NCI-H187 (cell line): ENCODE measurements at places on chromosomes 6 and 20.

DNA sequence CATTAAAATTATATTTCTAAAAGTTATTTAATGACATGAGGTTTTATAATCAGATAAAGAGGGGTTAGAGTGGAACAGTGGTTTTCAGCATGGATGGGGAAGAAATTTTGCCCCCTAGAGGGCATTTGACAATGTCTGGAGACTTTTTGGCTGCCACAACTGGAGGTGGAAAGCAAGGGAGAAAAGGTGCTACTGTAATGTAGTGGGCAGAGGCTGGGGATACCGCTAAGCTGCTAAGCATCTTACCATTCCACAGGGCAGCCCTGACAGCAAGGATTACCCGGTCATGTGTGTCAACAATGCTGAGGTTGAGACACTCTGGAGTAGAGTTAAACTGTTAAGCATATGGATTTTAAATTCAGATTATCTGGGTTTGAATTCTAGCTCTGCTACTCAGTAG, 52.9 kb upstream of the FABP7 start:
- no peak for DNase-seq

- no peak for DNase-seq
Measured at GRCh38 chr20:8523684-8524083, 391.6 kb downstream of the PLCB1 start.

DNA sequence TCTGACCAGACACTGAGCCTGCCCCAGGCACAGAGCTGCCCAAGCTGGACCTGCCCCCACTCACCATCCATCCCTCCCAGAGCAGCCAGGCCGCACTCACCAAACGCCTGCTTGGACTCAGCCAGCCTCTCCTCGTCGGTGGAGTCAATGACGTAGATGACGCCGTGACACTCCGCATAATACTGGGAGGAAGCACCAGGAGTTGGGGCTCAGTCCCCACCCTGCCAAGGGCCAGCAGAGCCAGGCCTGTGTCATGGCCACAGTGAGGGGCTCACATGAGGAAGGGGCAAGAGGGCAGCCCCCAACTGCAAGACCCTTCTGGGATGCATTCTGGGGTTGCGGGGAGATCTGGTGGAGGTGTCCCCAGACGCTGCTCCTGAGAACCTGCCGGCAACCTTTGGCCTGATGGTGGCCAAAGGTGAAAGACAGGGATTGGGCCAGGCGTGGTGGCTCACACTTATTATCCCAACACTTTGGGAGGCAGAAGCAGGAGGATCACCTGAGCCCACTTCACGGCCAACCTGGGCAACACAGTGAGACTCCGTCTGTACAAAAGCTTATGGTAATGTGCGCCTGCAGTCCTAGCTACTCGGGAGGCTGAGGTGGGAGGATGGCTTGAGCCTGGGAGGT, 5.6 kb downstream of the ARFRP1 start:
- no peak for DNase-seq

DNA sequence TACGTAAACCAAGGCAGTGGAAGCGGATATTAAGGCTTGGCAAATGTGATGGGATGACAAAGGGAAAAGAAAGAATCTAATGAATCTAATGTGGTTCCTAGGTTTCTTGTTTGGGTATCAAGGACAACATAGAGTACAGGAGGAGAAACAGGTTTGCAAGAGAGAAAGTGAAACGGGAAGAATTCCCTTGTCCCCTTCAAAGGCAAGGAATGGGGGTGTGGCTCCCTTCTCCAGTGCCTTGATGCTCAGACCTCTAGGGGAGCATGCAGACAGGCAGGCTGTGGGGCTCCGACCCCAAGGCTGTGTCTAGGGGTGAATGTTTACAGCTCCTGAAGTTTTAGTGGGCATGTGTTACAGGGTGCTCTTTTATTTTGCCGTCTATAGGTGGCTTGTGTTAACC, 317.5 kb upstream of the HSF2 start:
- no peak for DNase-seq

GRCh38 chr6:16333580-16333979, 95.2 kb downstream of the GMPR start:
- DNase-seq: no peak

- DNase-seq: no peak
Measured at GRCh38 chr20:56986476-56986875, 280.0 kb downstream of the BMP7 start.

DNA sequence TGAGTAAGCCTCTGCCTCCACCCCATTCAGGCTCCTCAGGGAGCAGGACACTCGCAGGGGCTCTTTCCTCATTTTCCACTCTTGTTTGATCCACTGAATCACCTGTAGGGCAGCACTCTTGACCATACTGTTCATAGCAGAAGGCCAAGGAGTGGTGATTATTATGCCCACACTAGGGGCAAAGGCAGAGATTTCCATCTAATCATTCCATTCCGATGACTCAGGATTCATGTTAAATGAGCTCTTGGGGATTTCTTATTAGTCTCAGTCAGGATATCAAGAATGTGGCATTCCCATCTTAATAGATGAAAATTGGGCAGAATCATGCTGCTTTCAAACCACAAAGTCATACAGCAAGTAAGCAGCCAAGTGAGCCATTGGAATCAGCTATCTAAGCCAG, 101.9 kb upstream of the MOCS1 start:
- DNase-seq: no peak

- DNase-seq: no peak
Measured at GRCh38 chr20:38202982-38203293, 37.9 kb upstream of the TGM2 start.

- peak; percentile 26 for DNase-seq
Measured at GRCh38 chr6:38184585-38185080, 365.1 kb downstream of the ZFAND3 start.

DNA sequence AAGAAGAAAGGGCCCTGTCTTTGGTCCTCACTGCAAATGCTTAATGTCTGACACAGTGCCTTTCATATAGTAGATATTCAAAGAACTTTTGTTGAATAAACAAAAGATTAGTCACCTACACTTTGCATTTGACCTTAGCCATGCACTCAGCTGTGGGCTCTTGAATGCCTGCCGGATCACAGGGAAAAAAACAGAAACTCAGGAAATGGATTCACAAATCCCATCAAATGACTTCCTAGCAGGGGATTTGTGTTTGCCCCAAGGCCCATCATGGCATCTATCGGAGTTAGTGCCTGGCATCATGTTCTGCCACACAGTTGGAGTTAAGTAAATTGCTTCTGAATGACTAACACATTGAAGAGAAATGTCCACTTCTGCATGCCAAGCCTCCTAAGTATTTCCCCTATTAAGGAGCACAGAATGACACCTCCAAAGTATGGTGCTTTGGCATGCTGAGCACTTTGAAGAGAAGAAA, 72.3 kb upstream of the DST start:
- DNase-seq: no peak

- DNase-seq: no peak
Measured at GRCh38 chr20:36629719-36630681, 16.0 kb downstream of the SLA2 start.
